ENCODE measurements at places on chromosomes 12 and 14. TPM values are rescaled to one million over a fixed set of nuclear protein-coding genes. Genes with fewer than 3 reads are reported as not detected.

The IL22 gene
- total RNA-seq = not detected

The RTN1 gene
- 0.17 TPM for total RNA-seq

The PLEKHH1 gene
- 0.33 TPM for total RNA-seq

The APOF gene
- total RNA-seq = not detected

The TC2N gene
- total RNA-seq = 0.26 TPM

The KRT73 gene
- total RNA-seq = not detected

The SEC23A gene
- total RNA-seq = 242 TPM
